Effector memory CD4-positive, alpha-beta T cell (primary cell): ENCODE measurements at places on chromosomes 2 and 18.

GRCh38 chr2:219142329-219142728 lies 18.3 kb downstream of the NHEJ1 start:
- H3K4me3 ChIP-seq, result no peak overlapping the region
- no peak overlapping the region for H3K27ac ChIP-seq
- H3K4me1 ChIP-seq, result no peaks in the 10 kb centered on the region
- DNase-seq, result no peak

GRCh38 chr18:75125382-75126331 lies 83.3 kb downstream of the PTGR3 start:
- no peaks in the 10 kb centered on the region for H3K27me3 ChIP-seq
- DNase-seq, result no peak
- no peak overlapping the region for H3K4me3 ChIP-seq
- H3K36me3 ChIP-seq, result no peaks in the 10 kb centered on the region
- H3K4me1 ChIP-seq, result no peaks in the 10 kb centered on the region

- no peak overlapping the region for H3K27ac ChIP-seq
- DNase-seq, result no peak
- no peaks in the 10 kb centered on the region for H3K4me1 ChIP-seq
- no peaks in the 10 kb centered on the region for H3K36me3 ChIP-seq
- no peaks in the 10 kb centered on the region for H3K27me3 ChIP-seq
- H3K4me3 ChIP-seq, result no peak overlapping the region
Observed at GRCh38 chr18:32372381-32373061, 98.2 kb downstream of the GAREM1 start.

- no peak for DNase-seq
- H3K36me3 ChIP-seq, result no peaks in the 10 kb centered on the region
- H3K4me1 ChIP-seq, result no peaks in the 10 kb centered on the region
- H3K4me3 ChIP-seq, result no peak overlapping the region
- H3K27ac ChIP-seq, result no peak overlapping the region
Observed at GRCh38 chr2:155727187-155727895, 605.2 kb downstream of the NR4A2 start.

GRCh38 chr18:6022074-6022444 lies 126.7 kb upstream of the TMEM200C start:
- no peak overlapping the region for H3K4me3 ChIP-seq
- no peak for DNase-seq
- H3K27ac ChIP-seq, result no peak overlapping the region
- H3K27me3 ChIP-seq, result no peaks in the 10 kb centered on the region

GRCh38 chr2:240869109-240869955 lies 708 bp downstream of the AGXT start:
- no peak overlapping the region for H3K27ac ChIP-seq
- H3K27me3 ChIP-seq, result no peaks in the 10 kb centered on the region
- H3K4me3 ChIP-seq, result no peak overlapping the region
- H3K36me3 ChIP-seq, result no peaks in the 10 kb centered on the region

- no peak overlapping the region for H3K27ac ChIP-seq
- no peaks in the 10 kb centered on the region for H3K4me1 ChIP-seq
- DNase-seq, result no peak
- no peak overlapping the region for H3K4me3 ChIP-seq
Observed at GRCh38 chr2:167575276-167575675, 672.1 kb downstream of the STK39 start.

- no peak overlapping the region for H3K27ac ChIP-seq
- peaks cover 8% of the 10 kb centered on the region for H3K4me1 ChIP-seq
- H3K36me3 ChIP-seq, result no peaks in the 10 kb centered on the region
- DNase-seq, result no peak
- H3K4me3 ChIP-seq, result no peak overlapping the region
Observed at GRCh38 chr2:144528108-144528507, 8.2 kb upstream of the ZEB2 start.

DNA sequence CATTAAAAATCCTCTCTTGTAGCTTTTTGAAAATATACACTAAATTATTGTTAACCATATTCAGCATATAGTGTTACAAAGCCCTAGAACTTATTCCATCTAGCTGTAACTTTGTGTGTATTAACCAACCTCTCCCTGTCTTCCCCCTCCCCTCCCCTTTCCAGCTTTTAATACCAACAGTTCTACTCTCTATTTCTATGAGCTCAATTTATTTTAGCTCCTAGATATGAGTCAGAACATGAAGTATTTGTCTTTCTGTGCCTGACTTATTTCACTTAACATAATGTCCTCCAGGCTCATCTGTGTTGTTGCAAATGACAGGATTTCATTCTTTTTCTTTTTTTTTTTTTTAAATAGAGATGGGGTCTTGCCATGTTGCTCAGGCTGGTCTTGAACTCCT lies 45.1 kb downstream of the GPD2 start:
- DNase-seq, result no peak
- no peaks in the 10 kb centered on the region for H3K36me3 ChIP-seq
- no peaks in the 10 kb centered on the region for H3K27me3 ChIP-seq
- no peak overlapping the region for H3K27ac ChIP-seq
- no peak overlapping the region for H3K4me3 ChIP-seq
- H3K4me1 ChIP-seq, result no peaks in the 10 kb centered on the region

- H3K4me1 ChIP-seq, result no peaks in the 10 kb centered on the region
- H3K27ac ChIP-seq, result no peak overlapping the region
- H3K27me3 ChIP-seq, result no peaks in the 10 kb centered on the region
Observed at GRCh38 chr2:55431982-55432627, 12.4 kb upstream of the CCDC88A start.

GRCh38 chr2:69995511-69995910 lies 34.1 kb upstream of the ASPRV1 start:
- no peak overlapping the region for H3K27ac ChIP-seq
- H3K4me3 ChIP-seq, result no peak overlapping the region
- H3K4me1 ChIP-seq, result no peaks in the 10 kb centered on the region
- H3K27me3 ChIP-seq, result no peaks in the 10 kb centered on the region

GRCh38 chr2:128818704-128819491 lies 500.2 kb upstream of the HS6ST1 start:
- no peaks in the 10 kb centered on the region for H3K27me3 ChIP-seq
- no peak for DNase-seq
- no peaks in the 10 kb centered on the region for H3K4me1 ChIP-seq
- no peak overlapping the region for H3K27ac ChIP-seq
- H3K4me3 ChIP-seq, result no peak overlapping the region
- H3K36me3 ChIP-seq, result no peaks in the 10 kb centered on the region

DNA sequence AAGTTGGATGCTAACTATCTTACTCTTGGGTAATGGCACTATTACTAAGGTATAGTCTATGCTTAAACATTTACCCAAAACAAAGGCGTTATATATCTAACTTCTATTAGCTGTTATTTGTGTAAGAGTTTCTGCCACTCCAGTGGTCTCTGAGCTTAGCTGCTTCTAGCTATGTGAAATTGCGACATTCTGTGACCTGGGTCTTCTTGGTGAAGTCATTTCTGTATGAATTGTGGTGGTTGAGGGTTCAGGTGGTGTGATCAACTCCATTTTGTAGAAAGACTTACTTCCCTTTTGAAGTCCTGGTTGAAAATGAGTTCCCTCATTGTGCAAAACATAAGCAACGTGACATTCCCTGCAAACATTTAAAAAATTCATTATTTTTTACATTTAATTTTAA lies 221.6 kb downstream of the PIK3C3 start:
- no peaks in the 10 kb centered on the region for H3K36me3 ChIP-seq
- H3K4me1 ChIP-seq, result no peaks in the 10 kb centered on the region
- no peak overlapping the region for H3K4me3 ChIP-seq
- no peaks in the 10 kb centered on the region for H3K27me3 ChIP-seq

- H3K27ac ChIP-seq, result no peak overlapping the region
- H3K36me3 ChIP-seq, result no peaks in the 10 kb centered on the region
- no peaks in the 10 kb centered on the region for H3K4me1 ChIP-seq
Observed at GRCh38 chr2:235170536-235171521, 219.0 kb downstream of the SH3BP4 start.

GRCh38 chr18:56412951-56413350 lies 225.4 kb downstream of the TXNL1 start:
- H3K4me1 ChIP-seq, result no peaks in the 10 kb centered on the region
- no peak overlapping the region for H3K27ac ChIP-seq
- no peaks in the 10 kb centered on the region for H3K27me3 ChIP-seq
- no peaks in the 10 kb centered on the region for H3K36me3 ChIP-seq
- DNase-seq, result no peak

DNA sequence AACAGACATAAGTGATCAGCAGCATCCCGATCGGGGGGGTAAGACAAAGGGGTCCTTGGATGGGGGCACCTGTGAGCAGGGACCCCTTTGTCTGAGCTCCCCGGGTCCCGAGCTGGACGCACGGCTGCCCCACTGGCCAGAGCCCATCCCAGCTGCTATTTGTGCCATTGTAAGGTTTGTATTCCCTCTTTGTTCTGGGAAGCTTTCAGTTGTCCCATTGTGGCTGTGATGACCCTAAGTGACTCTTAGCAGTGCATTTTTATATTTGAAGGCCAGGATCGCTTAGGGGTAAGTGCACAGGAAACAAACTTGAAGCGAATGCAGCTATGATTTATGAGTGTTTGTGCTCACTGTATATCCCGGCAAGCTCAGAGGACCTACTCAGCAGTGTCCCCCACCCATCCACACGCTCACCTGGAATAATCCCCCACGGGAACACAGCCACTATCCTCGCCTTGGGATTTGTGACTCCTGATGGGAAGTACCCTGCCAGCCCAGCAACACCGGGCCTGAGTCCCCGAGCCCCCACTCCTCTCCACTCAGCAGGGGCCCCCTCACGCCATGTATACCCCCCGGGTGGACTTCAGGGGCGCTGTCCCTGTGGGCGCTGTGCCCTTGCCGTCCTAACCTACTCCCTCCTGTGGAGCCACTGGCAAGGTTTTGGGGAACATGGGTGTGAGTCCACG lies 80.1 kb downstream of the MBP start:
- no peak overlapping the region for H3K4me3 ChIP-seq
- peaks cover 5% of the 10 kb centered on the region for H3K36me3 ChIP-seq
- H3K4me1 ChIP-seq, result peaks cover 53% of the 10 kb centered on the region
- DNase-seq, result no peak
- H3K27me3 ChIP-seq, result no peaks in the 10 kb centered on the region

- no peak overlapping the region for H3K4me3 ChIP-seq
- H3K27me3 ChIP-seq, result no peaks in the 10 kb centered on the region
- H3K36me3 ChIP-seq, result no peaks in the 10 kb centered on the region
- DNase-seq, result no peak
- no peak overlapping the region for H3K27ac ChIP-seq
- H3K4me1 ChIP-seq, result no peaks in the 10 kb centered on the region
Observed at GRCh38 chr2:132615329-132616085, 54.5 kb downstream of the LYPD1 start.

DNA sequence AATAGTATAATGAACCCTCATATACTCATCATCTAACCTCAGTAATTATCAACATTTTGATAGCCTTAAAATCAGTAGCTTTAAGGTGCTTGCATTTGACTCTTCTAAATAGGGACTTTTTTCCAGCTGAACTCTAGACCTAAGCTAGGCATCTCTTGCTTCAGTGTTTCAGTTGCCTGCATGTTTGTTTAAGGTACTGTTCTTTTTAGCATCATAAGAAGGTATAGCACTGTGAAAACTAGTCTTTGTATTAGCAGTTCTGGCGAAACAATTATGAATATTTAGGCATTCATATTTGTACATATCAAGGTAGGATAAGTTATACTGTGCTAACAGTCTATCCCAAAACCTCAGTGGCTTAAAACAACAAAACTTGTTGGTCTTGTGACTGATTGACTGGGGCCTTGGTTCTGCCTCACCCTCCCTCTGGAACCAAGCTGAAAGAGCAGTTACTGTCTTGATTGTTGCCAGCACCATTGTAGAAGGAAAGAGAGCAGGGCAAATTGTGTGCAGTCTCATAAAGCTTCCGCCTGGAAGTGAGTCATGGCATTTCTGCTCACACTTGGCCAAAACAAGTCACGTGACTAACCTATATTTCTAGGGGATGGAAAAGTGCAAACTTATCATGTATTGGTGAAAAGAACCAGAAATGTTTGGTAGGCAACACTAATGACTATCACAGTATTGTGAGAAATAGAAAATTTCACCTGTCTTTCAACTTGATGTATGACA lies 24.3 kb downstream of the GALNT1 start:
- no peaks in the 10 kb centered on the region for H3K27me3 ChIP-seq
- no peaks in the 10 kb centered on the region for H3K36me3 ChIP-seq
- H3K4me1 ChIP-seq, result no peaks in the 10 kb centered on the region

GRCh38 chr18:9419956-9420631 lies 55.2 kb upstream of the RALBP1 start:
- H3K4me3 ChIP-seq, result no peak overlapping the region
- H3K27me3 ChIP-seq, result no peaks in the 10 kb centered on the region
- H3K27ac ChIP-seq, result no peak overlapping the region
